ENCODE measurements at places on chromosomes 2 and 18. TPM values are rescaled to one million over a fixed set of nuclear protein-coding genes. Genes with fewer than 3 reads are reported as not detected.

BMPR2 gene
- 65.1 TPM for total RNA-seq

ABCB11 gene
- total RNA-seq: 0.29 TPM

DPP4 gene
- 1.8 TPM for total RNA-seq

UGT1A8 gene
- total RNA-seq: not detected

CLIP4 gene
- 42.1 TPM for total RNA-seq

VWC2L gene
- 0.21 TPM for total RNA-seq

KCNK3 gene
- total RNA-seq: 0.29 TPM

ZDBF2 gene
- total RNA-seq: 17.4 TPM

Measured in uterus (tissue), 4 donors.